ENCODE measurements at places on chromosomes 7 and 10. TPM values are rescaled to one million over a fixed set of nuclear protein-coding genes. Genes with fewer than 3 reads are reported as not detected.
A peak's percentile ranks its signal among the peaks of the same experiment; 100 is the strongest.

Gene NODAL
- total RNA-seq, result not detected

Gene GPR26
- total RNA-seq, result not detected

GRCh38 chr7:28358423-28358868, 53.9 kb upstream of the CREB5 start:
- peak; percentile 5 for DNase-seq

- no peak for DNase-seq
Observed at GRCh38 chr10:63883861-63884260, 362.7 kb downstream of the REEP3 start.

Gene ZPBP
- total RNA-seq, result not detected

- no peak for DNase-seq
Observed at GRCh38 chr10:116589926-116590325, 833 bp upstream of the PNLIPRP1 start.

DNA sequence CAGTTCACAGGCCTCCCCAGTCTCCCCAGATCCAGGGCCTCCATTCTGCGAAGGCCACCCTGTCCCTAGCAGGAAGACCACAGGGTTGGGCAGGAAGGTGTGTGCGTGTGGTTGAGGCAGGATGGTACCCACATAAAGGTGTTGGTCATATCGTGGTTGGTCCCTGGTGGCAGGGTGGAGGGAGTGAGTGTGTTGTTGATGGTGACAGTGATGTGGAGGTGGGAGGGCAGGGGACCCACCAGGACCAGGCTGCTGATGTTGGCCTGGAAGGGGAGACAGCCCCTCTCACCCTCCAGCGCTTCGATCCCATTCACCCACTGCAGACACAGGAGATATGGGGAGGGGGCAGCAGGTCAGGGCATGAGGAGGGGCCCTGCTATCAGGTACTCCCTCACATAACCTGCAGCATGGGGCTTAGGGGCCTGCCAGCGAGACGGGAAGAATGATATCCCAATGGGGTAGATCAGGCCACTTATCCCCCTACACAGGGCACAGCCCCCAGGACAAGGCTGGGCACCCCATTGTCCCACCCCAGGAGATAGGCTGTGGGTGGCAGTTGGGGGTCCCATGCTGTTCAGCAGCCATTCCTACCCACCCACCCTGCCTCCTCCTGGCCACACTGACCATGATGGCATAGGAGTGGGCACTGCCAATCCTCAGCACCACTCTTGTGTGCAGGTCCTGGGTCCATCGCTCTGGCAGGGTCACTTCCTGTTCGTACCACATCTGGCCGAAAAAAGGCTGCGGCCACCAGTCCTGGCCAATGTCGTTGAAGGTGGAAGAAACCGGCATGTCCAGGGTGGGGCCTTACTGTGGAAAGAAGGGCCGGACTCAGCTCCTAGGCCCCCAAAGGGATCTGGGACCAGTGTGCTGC, 69.0 kb upstream of the ZNF479 start:
- DNase-seq, result no peak

- DNase-seq, result peak; percentile 25
Observed at GRCh38 chr10:115981081-115981480, 291.9 kb downstream of the GFRA1 start.

DNA sequence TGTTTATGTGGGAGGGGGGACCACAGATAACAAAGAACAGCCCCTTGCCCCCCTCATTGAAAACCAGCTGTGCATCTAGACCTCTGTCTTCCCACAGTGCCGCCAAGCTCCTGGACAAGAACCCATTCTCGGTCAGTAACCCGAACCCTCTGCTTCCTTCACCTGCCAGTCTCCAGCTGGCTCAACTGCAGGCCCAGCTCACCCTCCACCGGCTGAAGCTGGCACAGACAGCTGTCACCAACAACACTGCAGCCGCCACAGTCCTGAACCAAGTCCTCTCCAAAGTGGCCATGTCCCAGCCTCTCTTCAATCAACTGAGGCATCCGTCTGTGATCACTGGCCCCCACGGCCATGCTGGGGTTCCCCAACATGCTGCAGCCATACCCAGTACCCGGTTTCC, 91.0 kb upstream of the PDCD4 start:
- no peak for DNase-seq

DNA sequence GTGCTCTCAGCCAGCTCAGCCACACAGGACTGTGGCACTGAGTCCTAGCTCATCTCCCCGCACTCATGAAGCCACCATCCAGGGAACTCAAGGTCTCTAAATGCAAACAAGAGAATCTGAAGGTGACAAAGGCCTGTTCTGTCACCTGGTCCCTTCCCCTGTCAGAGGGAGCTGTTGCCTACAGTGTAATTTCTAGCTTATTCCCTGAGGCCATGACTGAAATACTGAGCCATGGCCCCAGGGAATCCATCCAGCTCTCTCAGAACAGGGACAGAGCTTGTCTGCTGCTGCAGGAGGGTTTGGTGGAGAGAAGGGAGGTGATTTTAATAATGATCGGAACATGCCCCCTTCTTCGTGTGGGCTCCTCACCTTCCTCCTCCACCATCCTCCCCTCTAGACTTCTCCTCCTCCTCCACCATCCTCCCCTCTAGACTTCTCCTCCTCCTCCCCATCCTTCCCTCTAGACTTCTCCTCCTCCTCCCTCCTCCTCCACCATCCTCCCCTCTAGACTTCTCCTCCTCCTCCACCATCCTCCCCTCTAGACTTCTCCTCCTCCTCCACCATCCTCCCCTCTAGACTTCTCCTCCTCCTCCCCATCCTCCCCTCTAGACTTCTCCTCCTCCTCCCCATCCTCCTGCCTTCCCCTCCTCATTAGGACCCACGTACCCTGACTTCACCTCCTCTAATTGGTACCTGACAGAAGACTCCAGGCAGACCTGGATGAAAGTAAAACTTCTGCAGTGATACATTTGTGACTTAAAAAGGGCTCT, 338.0 kb upstream of the MKI67 start:
- peak; percentile 28 for DNase-seq

DNA sequence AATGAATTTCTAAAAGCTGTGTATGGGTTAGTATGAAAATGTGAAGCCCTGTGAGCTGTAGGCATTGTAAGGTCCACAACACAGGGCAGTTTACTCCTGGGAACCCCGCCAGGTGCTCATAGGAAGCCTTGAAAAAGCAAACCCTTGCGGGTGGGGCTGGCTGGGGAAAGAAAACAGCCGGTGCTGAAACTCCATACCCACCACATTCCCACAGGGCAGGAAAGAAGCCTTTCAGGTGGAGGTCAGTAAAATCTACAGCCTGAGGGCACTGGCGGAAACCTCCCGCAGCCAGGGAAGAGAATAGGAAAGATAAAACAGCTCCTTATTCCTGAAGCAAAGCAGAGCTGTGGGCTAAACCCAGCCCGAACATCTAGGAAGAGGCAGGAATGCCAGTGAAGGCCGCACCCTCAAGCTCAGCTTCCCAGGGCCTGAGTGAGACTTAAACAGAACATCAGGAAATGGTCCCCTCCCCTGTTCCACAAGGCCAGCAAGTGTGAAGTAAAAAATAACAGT, 34.7 kb downstream of the PODXL start:
- peak; percentile 74 for DNase-seq

GRCh38 chr10:110056822-110057221, 49.0 kb downstream of the ADD3 start:
- no peak for DNase-seq

Gene CCDC146
- total RNA-seq, result 1.4 TPM

Gene ARHGAP19
- 11.4 TPM for total RNA-seq

Gene COL28A1
- total RNA-seq, result not detected

GRCh38 chr10:129547608-129548007, 80.6 kb downstream of the MGMT start:
- DNase-seq, result no peak

DNA sequence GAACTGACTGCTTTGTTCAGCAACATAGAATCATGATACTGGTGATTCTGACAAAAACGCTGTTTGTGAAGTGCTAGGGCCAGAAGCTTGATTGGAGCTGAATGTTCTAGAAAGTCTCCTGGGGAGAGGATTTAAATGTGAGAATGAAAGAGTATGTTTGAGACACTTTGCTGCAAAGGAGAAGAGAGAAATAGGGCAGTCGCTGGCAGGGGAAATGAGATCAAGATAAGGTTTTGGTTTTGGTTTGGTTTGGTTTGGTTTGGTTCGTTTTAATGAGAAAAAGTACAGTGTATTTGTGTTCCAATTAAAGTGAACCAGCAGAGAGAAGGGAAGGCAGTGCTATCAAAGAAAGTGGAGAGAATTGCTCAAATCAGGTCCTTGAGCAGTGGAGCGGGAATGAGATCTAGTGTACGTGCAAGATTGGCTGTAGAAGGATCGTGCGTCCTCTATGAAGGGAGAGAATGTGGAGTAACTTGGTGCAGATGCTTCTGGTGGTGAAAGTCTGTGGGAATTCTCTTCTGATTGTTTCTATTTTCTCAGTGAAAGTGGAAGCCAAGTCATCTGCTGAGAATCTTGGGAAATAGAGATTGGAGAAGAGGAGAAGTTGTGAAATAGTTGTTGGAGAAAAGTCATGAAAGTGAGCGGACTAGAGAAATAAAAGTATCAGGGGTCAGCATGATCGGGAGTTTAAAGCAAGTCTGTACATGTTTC, 270.5 kb downstream of the CCDC3 start:
- DNase-seq, result no peak

Gene RNLS
- 2.7 TPM for total RNA-seq

DNA sequence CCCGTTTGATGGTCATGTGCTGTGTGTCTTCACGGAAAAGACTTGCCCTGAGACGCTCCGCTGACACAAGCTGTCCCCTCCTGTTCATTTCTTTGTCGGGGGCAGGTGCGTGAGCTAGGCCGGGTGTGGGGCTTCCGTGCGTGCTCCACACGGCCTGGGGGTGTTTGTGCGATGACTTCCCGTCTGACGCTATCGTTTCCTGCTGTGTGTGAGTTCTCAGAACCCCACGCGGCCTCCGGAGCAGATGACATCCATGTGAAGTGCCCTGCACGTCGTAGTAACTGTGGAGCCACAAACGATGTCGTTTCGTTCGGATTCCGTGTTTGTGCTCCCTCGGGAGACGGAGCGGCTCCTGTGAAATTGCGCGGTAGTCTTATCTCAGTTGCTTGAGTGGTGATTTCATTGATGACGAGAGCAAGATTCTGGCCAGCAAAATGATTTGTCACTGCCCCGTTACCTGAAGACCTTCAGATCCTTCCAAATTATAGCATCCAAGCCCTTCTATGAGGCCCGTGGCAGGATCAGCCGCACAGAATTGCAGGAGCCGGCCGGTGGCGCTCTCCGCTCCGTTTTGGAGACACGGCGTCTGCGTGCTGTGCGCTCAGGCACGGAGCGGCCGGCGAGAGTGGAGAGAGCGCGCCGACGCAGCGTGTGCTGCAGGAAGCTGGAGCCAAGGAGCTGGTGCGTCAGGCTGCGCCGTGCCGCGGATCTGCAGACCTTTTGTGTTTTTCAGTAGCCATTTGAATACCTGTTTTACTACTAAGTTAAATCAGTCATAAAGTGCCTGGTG, 94.9 kb downstream of the NKX6-2 start:
- DNase-seq, result no peak

Gene SPDYE5
- not detected for total RNA-seq

DNA sequence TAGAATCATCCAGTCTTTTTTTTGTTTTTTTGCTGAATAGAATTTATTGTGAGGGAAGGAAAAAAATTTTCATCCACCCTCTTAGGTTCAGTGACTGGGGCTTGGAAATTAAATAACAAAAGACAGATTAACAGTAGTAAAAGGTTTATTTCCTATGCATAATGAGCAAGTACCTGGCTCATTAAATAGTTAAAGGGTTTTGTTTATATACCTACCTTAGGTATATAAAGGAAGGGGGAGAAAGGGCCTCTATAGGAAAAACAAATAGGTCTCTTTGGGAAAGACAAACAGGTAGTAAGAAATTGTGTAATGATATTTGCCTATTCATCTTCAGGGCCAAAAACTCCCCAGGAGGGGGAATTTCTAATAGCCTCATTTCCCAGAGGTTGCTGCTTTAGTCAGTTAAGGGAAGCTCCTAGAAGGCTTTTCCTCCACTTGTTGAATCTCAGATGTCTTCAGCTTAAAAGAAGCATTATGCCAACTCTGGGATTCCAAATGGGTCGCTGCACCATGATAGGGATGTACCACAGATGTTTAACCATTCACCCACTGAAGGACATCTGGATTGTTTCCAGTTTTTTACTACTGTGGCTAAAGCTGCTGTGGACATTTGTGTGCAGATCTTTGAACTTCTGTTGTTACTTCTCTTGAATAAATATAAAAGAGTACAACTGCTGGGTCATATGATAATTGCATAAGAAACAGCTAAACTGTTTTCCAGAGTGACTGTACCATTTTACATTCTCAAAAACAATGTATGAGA, 11.3 kb downstream of the ACADSB start:
- DNase-seq, result no peak

- no peak for DNase-seq
Observed at GRCh38 chr10:2202401-2202800, 465.1 kb upstream of the ADARB2 start.

Gene OR2A42
- not detected for total RNA-seq

DNA sequence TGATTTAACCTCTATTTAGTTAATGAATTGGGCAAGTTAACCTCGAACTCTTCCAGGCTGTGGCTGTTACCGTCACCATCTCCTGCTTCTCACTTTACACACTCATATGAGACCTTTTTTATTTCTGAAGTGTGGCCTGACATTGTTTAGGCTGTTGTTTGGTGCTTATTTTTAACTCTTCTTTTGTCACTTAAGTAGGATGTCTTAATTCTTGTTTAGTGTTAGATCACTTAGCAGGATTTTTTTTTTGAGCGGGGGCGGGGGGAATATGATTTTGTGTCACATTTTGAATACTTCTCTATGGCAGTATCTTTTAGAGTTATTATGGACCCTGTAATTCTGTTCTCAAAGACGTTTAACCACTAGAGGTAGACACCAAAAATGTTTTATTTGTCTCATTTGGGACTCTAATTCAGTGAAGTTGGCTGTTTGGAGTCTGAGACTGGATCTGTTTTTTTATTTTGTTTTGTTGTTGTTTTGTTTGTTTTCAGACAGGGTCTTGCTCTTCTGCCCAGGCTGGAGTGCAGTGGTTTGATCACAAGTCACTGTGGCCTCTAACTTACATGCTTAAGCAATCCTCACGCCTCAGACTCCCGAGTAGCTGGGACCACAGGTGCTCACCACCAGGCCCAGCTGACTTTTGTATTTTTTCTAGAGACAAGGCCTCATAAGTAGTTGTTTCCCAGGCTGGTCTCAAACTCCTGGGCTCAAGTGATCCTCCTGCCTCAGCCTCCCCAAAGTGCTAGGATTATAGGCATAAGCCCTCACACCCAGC, 73.5 kb downstream of the CUX1 start:
- DNase-seq, result no peak
